ENCODE measurements at places on chromosomes 7 and 10.
A peak's percentile ranks its signal among the peaks of the same experiment; 100 is the strongest.

- no peak for DNase-seq
These were observed 55.9 kb downstream of the RNLS start for GRCh38 chr10:88527245-88527644.

DNA sequence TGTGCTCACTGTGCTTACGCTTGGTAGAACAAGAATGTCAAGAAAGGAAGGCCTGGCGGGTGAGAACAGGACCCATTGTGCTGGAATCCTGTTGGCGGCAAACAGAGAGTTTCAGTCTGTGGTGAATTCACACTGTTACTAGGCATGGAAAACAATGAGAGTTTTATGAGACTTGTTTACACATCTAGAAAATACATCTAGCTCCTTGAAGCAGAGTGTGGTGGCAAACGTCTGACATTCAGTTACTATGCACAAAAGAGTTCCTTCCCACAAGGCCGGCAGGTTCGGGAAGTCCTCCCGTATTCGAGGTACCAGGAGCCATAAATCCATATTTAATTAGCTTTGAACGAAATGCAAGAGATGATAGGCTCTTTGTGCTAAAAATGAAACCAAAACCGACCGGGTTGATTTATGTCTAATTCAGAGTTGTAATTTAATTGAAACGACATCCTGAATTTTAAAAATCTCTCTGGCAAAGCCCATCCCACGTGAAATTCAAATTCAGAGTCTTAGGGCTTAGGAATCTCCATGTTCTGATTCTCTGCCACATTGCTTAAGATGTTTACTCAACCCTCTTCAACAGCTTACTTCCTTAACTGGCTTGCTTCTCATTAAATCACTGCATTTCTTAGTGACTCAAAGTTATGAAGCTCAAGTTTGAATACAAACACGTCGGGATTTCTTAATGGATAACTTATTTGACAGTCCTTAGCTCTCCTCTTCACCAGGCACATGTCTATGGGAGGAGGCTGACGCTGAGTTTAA is 299.9 kb upstream of the PITRM1 start:
- DNase-seq: no peak

GRCh38 chr10:109245821-109246220 is 677.5 kb downstream of the XPNPEP1 start:
- DNase-seq: no peak

DNA sequence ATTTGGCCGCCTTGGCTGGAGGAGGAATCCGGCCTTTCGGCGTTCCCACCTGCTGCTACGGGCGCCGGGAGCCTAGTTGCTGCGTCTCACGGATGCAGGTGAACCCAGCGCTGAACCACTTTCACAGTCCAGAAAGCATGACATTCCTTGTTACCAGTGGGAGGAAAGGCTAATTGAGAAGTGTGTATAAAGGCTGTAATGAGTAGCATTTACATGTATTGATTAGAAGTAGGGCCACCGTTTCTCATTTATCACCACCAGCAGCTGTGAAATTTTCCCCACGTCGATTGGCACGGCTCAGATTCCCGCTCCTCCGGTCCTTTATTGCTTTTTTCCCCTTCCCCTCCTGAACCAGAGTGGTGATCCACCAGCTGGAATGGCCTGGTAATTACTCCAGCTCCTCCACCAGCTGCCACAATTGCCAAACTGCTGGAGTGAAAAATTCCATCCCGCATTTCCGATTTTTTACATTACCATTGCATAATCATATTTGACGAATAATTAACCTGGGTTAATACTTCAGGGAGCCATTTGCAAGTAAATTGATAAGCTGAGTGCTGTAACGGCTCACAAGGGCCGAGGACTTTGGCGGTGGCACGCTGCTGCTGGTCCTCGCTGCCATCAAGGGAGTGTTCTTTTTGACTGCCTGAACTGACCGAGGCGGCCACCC is 153.3 kb downstream of the POU6F2 start:
- DNase-seq: no peak

- DNase-seq: no peak
These were observed 41.2 kb downstream of the CALML3 start for GRCh38 chr10:5565671-5566581.

DNA sequence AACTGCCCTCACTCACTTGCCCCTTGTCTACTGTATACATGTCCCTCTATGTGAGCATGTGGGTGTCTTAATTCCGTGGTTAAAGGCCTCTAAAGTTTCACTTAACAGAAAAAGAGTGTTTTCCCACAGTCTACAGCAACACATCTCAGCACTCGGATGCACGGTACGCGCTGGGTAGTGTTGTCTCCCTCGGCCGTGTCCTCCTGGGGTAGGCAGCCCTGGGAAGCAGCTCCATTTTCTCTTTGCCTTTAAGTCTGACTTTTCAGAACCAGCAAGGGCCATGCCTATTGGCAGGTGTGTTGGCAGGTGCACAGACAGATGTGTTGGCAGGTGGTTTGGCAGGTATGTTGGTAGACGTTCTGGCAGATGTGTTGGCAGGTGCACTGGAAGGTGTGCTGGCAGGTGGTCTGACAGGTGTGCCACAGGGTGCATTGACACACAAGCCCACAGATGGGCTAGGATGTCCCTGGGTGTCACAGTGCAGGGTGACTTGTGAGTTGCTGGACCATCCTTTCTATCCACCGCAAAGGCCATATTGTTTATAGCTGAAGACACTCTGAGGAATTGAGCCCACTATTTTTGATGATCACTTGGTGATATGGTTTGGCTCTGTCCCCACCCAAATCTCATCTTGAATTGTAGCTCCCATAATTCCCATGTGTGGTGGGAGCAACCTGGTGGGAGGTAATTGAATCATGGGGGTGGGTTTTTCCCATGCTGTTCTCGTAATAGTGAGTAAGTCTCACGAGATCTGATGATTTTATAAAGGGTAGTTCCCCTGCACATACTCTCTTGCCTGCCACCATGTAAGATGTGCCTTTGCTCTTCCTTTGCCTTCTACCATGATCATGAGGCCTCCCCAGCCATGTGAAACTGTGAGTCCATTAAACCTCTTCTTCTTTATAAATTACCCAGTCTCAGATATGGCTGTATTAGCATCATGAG is 296.9 kb downstream of the TNS3 start:
- DNase-seq: no peak

GRCh38 chr7:20835111-20835750 is 48.5 kb upstream of the SP8 start:
- DNase-seq: no peak

- DNase-seq: no peak
These were observed 29.3 kb upstream of the RNF32 start for GRCh38 chr7:156611014-156612010.

GRCh38 chr10:13706604-13707003 is 119.8 kb downstream of the PRPF18 start:
- DNase-seq: no peak

DNA sequence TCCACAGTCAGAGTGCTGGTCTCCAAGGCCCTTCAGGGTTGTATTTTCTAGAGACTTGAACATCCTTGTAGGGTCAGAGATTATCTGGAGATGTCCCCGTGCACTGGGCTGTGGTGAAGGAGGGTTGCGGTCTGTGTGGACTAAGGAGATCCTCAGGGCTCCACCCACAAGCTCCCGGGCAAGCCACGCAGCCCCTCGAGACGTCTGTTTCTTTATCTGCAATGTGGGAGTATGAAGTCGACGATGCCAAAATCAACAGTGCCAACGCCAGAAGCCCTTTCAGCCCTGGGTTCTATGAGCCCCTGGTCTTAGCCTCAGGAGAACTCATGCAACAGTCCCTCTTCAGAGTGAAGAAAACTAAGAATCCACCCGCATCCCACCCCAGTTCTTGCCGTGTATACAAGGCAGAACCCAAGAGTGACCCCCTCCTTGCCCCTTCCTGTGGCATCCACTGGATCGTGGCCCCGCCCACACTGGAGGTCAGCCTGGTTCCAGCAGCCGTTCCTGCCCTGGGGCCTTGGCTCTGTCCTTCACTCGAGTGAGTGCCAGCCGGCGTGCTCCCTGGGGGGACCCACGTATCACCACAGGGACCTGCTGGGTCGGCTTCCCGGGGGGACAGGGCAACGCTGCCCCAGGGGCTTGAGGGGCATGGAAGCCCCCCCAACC is 6.0 kb upstream of the SHH start:
- no peak for DNase-seq

DNA sequence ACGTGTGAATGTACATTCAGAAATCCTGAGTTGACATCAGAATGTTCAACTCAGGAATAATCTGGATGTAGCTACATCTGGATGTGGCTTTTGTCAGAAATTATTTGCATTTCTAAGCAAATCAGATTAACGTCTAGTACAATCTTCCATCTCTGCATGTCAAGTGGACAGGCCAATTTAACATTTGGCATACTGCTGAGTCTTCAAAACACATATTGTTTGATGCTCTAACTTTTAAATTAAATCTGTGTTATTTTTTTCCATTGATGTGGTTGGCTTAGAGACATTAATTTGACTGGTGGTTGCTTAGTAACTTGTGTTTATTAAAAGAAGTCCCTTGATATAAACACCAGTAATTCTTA is 3.4 kb downstream of the STAMBPL1 start:
- no peak for DNase-seq

GRCh38 chr10:132873395-132873794 is 69.0 kb downstream of the CFAP46 start:
- no peak for DNase-seq

- DNase-seq: no peak
These were observed 34.6 kb downstream of the ANKRD7 start for GRCh38 chr7:118259115-118259514.

GRCh38 chr7:38451840-38452239 is 178.4 kb upstream of the TARP start:
- DNase-seq: no peak

GRCh38 chr7:140517546-140518369 is 38.5 kb upstream of the MKRN1 start:
- DNase-seq: peak; percentile 58

DNA sequence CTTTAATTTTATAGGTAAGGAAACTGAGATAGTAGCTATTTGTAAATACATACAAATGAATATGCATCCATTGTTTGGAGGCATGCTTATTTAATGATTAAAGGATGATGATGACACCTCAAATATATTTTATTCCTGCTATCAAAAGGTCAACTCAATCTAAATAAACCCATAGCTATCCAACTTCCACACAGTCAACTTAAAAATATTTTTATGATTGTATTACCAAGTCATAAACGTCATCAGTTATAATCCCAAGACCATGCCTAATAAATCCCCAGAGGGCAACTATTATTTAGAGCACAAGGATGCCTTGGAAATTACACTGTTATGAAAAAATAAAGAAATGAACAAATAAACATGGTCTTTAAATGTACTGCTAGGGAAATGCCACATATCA is 102.1 kb downstream of the MPP7 start:
- DNase-seq: no peak

DNA sequence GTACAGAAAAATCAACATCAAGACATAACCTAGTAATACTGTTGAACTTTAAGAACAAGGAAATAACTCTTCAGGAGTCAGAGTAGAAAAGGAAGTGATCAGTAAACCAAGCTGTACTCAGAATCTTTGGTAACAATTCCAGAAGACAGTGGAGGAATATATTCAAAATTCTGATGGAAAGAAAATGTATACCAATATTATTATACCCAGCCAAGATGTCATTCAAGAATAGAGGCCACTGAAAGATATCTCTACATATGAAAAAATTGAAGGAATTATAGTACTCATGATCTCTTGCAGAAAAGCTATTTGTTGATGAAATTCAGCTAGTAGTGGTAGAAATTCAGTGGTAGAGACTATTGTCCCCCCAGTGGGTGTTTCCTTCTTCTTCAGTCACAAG is 182.6 kb upstream of the ZMIZ1 start:
- no peak for DNase-seq

DNA sequence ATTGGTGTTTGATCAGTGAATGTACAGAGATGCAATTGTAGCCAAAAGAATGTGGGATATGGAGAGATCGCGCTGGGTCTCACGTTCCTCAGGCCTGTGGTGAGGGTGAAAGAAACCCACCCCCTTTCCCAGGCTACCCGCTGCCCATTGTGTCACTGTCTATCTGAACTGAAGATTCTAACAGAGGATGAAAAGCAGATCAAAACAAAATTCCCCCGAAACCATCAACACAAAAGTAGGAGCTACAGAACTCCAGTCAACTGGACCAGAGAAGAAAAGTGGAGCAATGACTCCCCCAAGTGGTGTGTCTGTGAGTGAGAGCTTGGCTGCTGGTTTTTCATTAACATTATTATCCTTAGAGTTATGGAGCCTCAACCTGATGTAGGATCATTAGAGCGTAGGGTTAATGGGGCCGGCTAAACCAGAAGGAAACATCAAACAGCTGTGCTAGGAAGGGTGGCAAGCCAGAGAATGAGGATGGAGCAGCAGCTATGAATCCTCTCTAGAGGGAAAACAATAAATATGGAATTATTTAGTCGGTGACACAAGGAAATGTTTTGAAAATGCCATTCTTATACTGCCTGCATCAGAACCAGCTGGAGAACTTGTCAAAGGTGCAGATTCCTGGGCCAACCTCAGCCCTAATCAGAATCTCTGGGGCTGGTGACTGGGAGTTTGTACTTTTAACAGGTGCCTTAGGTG is 38.3 kb downstream of the AKR1B1 start:
- no peak for DNase-seq

DNA sequence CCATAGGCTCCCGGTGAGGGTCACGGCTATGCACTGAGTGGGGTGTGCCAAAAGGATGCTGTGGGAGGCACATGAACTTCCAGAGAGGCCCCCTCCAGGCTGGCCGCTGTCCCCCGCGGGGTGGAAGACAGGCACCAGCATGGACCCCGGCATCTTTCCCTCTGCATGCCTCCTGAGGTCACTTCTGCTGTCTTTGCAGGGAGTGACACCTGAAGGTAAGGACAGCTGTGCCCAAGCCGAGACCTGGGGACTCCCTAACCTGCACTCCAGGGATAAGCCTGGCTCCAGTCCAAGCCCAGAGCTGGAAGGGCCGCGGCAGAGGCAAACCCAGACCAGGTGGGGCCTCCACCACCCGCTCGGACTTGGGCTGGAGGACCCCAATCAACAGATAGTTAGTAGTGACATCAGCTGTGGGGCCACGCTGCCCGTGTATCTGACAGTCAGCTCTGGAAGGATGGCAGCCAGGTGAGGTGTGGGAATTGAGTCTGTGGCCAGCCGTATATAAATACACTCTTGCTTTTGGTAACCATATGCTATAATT is 340.7 kb upstream of the MKI67 start:
- DNase-seq: no peak

- no peak for DNase-seq
These were observed 76.7 kb downstream of the ZRANB1 start for GRCh38 chr10:125018576-125019143.

DNA sequence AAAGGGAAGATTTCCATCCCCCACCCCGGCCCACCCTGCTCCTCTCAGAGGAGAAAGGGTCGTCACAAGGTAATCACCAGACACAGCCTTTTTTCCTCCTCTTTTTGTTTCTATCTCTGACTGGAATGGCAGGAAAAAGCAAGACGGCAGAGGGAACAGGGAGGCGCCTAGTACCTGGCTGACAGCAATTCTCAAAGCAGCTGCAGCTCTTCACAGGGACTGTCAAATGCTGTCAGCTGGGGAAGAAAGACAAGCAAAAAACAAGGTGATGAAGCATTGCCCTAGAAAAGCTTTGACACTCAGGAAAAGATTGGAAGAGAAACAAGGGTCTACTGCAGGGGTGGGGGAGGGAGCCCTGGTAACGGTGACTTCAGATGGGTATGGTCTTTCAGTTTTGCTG is 52.7 kb downstream of the GNA12 start:
- DNase-seq: no peak

- DNase-seq: no peak
These were observed 20.2 kb upstream of the MYL7 start for GRCh38 chr7:44161371-44161770.
